ENCODE measurements at places on chromosomes 2 and 18.

- DNase-seq: no peak
Measured at GRCh38 chr18:4119127-4119648, 335.9 kb downstream of the DLGAP1 start.

DNA sequence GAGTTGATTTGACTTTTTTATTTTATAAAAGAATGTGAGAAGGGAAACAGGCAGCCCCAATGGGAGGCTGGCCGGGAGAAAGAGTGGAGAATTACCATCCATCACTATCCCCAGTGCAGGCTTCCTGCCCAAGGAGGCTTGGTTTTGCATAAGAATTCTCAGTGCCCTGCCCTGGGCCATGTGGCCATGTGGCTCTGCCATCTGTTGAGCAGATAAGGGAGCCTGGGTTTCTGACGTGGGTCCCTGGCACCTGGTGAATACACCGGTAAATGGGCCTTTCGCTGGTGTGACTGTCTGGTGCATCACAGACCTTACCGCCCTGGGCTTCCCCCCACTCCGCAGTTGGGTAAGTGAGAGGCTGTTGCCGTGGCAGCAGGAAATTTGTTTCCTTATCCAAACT lies 54.5 kb upstream of the TMEM163 start:
- no peak for DNase-seq

DNA sequence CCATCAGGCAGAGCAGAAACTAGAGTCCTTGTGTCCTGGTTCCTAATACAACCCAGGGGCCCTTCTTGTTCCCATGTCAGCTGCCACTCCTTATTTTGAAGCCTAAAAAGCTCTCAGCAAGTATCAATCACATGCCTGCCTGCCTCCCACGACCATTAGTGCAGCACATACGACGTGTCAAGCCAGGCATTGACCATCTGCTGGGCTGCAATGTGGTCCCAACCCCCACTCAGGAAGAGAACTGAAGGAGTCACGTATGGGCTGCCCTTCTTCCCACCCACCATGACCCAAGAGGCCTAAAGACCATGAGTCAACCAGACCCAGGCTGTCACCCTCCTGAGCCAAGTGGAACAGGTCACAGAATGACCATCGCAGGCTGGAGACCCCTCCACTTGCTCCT lies 98.8 kb downstream of the KLHL29 start:
- DNase-seq: no peak

DNA sequence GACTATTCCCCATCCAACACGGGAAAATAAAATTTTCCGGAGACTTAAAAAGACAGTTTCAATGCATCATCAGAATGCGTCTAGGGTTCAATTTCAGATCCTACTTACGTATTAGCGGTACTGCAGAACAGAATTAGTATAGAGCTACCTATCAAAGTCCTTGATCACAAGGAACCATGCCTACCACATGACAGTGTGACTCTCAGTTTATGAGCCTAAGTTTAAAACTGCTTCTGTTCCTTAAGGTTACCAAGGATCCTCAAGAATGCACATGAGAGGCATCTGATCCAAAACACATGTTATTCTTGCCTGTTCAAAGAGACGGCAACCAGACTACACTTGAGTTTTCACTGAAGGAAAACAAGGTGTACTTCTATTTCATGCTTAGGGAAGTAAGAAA lies 369.7 kb downstream of the EPHA4 start:
- DNase-seq: no peak

DNA sequence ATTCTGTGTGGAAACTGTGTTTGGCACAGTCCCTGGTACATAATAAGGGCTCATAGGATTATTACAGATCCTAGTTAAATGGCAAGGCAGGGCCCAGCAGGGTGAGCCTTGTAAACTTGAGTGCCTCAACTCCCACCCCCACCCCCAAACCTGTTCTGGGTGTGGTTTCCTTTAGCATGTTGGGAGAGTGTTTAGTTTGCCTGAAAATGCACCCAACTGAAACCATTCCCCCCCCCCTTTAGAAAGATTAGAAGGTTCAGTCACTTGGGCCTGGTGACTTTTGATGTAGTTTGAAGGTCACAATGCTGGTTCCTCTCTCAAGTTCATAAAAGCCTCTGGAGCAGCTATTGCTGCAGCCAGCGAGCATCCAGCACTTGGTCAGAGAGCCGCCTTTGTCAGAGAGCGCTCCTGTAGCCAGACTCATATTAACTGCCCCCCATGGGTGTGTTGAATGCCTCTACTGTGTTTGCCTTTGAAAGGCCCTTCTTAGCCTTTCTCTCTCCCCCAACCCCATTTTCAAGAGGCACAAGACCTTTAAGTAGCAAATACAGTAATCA lies 113.7 kb downstream of the SPTBN1 start:
- no peak for DNase-seq

DNA sequence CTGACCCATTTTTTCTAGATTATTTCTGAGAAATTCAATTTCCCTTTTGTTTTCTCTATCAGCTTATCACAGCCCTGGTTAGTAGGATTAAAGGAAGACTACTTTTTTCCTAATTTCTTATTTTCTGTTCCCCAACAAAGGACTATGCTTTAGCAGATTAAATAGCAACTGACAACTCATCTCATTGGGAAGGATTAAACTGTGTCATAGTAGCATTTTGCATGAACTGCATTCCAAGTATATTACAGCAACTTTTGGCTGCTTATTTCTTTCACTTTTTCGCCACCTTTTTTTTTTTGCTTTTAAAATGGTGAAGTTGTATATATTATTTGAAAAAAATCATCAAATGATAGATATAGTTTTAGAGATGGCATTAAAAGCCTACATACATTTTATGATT lies 570.3 kb downstream of the FBXO15 start:
- DNase-seq: no peak

DNA sequence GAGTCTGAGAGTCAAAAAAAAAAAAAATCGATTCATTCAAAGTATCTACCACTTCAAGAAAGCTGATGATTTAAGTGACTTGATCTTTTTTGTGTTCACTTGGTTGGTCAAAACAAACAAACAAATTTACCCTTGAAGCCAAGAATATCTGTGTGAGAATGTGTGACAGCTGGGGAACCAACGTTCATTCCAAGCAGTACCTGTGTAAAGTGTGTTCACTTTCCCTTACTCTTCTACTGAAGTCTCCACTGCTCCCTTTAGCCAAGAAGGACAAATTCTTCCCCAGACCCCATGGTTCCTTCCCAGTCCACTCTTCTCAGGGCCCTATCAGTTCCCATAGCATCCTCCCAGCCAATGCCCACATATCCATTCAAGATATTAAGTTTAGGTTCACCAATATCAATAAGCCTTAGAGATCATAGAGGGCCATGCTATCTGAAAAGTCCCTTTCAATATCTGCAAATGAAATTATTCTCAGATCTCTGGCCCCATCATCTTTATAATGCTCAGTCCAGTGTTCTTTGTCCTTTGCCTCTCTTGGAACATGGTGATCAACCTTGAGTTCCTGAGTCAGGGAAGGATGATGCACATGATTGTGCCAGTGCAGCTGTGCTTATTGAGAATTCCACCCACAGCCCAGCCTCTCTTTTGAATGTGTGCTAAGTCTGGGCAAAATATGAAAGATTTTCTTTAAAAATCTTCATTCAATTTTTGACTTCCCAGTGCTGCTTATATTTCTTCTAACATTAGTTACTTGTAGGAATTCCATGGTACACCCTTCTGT lies 82.8 kb upstream of the DTNA start:
- no peak for DNase-seq

DNA sequence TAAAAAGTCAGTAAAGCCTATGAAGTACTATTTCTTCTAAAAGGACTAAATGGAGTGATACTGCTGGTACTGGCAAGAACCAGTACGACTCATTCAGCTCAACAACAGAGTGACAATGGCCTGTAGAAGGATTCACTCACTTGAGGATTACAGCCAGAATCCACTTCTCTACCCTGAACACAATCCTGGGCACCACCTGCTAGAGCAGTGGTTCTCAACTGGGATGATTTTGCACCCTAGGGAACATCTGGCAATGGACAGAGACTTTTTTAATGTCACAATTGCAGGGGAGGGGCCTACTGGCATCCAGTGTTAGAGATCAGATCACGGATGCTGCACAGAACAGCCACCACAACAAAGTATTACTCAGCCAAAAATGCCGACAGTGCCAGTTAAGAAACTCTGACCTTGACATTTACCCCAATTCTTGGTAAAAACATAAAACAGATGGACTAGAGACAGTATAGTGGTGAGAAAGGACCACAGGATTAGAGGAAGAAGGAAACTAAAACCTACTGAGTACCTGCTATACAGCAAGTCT lies 5.0 kb downstream of the SPIRE1 start:
- no peak for DNase-seq

- DNase-seq: no peak
Measured at GRCh38 chr2:99150706-99151105, 4.0 kb downstream of the TSGA10 start.

GRCh38 chr2:183024339-183025095 lies 13.7 kb downstream of the NCKAP1 start:
- DNase-seq: no peak

DNA sequence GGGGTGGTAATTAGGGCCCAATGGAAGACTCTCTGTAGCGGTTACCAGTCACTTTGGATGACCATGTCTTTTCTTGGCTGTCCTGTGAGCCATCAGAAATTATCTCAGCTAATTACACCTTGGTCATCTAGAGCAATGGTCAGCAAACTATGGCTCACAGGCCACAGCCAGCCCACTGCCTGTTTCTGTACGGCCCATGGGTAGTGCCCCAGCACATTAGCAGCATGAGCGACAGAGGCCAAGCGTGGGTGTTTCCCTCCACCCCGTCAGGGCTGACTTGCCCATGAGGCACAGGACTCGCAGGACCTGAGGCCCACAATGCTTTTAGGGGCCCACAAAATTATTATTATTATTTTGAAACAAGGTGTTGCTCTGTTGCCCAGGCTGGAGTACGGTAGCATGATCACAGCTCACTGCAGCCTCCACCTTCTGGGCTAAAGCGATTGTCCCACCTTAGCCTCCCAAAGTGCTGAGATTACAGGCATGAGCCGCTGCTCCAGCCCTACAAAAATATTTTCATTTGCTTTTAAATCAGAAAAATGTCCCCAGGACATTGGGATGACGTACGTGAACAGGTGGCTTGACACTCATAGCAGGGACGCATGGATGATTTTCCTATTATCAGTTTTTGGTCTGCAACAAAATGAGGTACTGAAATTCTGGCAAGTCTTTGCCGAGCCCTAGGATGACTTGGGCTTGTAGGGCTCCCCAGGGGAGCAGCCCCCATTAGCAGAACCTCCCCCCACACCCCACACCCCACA lies 29.3 kb upstream of the CEP68 start:
- no peak for DNase-seq

DNA sequence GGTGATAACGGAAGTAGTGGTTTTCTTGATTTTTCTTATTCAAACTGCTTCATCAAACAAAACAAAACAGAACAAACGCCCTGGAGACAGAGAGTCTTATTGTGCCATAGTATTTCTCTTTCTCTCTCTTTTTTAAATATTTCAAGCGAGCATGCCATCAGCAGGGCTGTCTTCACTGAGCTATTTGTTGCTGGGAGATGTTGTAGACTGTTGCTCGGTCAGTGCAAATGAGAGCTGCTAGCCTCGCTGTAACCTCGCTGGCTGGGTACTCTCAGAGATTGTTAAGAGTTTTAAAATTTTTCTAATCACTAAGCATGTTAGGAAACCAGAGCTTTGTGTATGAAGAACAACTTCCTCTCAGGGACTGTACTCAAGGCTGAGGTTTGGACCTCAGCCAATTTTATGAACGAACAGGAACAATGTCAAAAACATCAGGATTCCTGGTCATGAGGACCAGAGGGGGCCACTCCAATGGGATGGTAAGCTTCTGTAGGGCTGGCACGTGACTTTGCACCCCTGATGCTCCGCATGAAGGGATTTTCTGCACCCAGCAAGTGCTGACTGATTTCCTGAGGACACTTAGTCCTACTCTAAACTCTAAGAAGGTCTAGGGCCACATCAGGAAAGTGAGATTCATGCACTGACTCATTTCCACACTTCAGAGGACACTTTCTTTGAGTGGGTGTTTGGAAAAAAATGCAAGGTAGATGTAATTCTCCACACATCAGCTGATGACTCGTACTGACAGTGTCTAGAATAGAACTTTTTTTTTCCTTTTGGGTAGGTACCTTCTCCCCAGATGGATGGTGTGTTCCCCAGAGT lies 59.8 kb upstream of the IL1R1 start:
- DNase-seq: no peak

DNA sequence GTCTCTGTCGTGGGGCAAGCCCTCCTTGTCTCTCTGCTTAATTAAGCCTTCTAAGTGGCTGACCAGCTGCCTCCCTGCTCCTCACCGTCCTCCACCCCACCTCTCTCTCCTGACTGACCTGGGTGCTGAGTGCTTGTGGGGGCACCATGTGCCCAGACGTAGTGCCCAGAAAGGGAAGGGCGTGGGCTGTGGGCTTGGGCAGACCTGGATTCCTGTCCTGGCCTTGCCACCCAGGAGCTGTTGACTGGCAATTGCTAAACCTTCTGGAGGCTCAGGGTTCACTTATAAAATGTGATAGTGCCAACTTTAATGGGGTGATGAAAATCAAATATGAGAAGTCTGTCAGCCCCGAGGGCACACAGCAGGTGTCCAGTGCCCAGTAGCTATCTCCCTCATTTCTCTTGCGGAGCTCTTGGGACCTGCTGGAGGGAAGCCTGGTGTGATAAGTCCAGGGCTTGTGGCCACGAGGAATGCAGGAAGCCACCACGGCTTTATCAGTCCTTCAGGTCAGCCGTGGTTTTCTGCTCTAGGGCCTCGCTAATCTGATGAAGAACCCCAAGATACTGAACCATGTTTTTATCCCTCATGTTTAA lies 22.0 kb upstream of the INHBB start:
- DNase-seq: no peak

- no peak for DNase-seq
Measured at GRCh38 chr2:120986898-120987650, 251.4 kb downstream of the GLI2 start.

GRCh38 chr18:75863696-75864095 lies 436.2 kb upstream of the SMIM21 start:
- no peak for DNase-seq

- no peak for DNase-seq
Measured at GRCh38 chr2:41431756-41432155, 616.1 kb upstream of the PKDCC start.

DNA sequence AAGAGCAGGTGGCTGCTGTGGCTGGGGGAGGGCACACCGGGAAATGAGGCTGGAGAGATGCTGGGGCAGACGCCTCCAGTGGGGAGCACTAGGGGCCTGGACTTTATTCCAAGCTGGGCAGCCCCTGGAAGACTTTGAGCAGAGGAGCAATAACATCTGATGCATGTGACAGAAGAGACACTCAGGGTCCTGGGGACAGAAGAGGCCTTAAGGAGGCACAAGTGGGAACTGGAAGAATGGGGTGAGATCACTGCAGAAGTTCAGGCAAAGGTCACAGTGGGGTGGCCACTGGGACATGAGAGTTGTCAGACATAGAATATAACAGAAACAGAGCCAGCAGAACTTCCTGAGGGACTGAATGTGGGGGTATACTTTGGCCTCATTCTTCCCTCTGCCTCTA lies 24.0 kb downstream of the TGFA start:
- no peak for DNase-seq

DNA sequence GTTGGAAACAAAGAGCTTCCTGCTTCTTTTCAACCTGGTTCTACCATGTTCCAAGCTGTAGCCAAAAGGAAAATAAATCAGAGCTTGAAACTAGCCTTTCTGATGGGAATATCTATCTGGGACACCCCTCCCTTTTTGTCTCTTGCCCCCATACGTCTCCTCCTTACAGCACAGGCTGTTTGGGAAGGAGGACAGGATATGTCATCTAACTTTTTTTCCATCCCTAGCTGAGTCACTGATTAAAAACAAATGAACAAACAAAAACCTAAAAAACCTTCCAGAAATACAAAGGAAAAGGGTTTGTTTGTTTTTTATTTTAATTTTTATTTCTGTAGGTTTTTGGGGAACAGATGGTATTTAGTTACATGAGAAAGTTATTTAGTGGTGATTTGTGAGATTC lies 151.6 kb downstream of the FAM210A start:
- DNase-seq: no peak
